Stimulated activated CD4-positive, alpha-beta T cell treated with anti-CD3 and anti-CD28 coated beads, Interleukin-1b, Interleukin-23, amount 100 ng/mL, for 48 hours (primary cell): ENCODE measurements at places on chromosomes 5 and 9.

- DNase-seq = no peak
These were observed 38.9 kb upstream of the N4BP3 start for GRCh38 chr5:178074266-178074952.

DNA sequence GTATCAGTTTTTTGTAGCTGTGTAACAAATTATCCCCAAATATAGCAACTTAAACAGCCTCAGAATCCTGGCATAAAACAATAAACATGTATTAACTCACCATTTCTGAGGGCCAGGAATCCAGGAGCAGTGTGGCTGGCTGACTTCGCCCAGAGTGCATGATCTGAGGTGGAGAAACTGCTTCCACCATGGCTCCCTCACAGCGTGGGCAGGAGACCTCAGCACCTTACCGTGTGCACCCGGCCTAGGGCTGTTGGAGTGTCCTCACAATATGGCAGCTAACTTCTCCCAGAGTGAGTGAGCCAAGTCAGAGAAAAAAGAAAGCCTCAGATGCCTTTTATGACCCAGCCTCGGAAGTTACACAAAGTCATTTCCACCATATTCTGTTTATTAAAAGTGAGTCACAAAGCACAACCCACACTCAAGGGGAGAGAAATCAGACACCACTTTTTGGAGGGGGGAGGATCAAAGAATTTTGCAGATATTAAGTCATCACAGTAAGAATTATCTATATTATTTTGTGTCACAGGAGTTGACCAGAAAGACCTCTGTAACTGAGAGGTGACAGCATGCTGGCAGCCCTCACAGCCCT is 59.6 kb downstream of the TSTD2 start:
- no peak for DNase-seq

DNA sequence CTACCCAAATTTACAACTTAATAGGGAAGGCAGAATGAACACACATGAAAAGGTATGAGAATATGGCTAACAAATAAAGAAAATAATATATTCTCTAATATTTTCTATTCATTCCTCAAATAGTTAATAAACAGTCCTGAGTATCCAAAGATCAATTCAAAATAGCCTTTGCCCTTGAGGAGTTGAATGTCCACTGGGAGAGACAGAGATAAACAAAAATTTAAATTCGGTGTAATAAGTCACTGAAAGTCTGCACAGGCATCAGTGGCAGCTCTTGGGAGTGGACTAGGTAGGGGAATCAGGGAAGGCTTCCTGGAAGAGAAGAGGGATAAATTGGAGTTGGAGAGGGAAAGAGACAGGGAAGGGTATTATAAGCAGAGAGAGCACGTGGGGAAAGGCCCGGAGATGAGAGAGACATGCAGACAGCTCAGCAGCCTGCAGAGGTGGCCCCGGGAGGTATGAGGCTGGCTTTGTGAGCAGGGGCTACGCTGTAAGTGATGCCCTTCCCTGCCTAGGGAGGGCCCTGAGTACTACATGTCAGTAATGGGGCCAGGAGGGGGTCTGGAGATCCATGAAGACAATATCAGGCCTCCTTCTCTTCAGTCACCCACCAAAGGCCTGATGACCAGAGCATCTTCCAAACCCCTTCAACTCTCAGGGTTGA is 137.1 kb downstream of the PDE8B start:
- no peak for DNase-seq

DNA sequence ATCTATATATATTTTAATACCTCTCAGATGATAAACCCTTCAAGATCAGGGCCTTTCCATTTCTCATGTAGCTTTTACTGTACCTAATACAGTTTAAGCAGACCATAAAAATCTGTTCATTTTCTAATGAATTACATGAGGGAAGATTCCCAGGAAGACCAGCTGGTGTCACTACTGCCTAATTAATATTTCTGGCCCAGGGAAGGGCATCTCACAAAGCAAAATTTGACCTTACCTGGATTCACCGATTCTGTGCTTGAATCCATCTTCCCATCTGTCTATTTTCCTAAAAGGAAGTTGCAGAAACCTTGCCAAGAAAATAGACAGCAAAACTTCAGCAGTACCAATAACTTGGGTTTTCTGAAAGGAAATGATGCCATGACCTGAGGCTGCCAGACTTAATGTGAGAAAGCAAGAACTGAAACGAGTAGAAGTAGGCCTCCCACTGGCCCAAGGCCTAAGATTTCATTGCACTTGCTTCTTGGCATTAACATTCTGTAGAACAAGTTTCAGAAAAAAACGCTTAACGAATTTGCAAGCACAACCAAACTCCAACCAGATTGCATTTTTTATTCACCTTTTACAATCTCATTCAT is 83.0 kb upstream of the GLIS3 start:
- no peak for DNase-seq

DNA sequence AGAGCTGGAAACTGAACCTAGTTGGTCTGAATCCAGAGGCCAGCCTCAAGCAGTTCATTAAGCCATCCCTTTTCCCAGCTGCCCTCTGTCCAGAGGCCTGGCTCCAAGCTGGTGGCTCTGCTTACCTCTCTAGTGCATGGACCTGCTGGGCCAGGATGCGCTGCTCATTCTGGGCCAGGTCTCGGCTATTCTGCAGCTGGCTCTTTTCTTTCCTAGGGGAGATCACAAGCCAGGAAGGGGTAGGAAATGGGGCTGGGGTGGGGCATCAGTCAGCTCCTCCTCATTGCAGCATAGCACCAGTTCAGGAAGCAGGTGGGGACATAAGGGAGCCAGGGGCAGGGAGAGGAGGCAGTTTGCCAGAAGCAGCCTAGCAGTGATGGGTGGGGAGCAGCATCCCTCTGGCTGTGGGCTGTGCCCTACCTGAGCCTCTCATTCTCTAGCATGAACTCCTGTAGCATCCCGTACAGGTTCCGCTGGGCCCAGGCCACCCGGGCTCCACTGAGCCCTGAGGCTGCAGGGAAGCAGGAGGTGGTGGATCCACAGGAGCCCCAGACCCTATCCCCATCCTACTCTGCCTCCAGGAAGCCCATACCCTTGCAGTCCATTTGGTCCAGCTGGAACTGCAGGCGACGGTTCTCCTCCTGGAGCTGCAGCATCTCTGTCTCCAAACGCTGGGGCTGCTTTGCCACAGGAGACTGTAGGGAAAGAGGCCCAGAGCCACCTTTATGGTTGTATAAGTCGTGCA is 5.2 kb downstream of the KIF12 start:
- DNase-seq = no peak

DNA sequence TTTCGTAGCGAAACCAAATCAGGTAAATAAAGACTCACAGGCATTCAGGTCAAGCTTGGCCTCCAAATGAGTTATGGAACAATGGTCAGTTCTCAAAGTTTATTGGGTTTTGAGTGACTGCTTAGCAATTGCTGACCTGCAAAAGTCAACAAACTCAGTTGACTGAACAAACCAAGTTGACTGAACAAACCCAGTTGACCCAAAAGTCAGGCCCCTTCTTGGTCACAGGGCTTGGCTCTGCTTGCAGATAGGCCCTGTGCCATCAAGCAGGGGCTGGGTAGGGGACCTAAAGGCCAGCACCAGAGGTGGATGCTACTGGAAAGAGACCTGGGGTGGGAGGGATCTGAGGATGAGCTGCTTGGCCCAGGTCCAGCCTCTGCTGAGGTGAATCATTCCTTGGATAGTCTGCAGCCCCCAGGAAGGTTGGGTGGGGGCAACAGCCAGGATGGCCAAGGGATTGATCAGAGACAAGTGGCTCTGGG is 64.6 kb downstream of the GADD45G start:
- DNase-seq = no peak

GRCh38 chr9:76658510-76659231 is 105.6 kb upstream of the PCA3 start:
- no peak for DNase-seq

DNA sequence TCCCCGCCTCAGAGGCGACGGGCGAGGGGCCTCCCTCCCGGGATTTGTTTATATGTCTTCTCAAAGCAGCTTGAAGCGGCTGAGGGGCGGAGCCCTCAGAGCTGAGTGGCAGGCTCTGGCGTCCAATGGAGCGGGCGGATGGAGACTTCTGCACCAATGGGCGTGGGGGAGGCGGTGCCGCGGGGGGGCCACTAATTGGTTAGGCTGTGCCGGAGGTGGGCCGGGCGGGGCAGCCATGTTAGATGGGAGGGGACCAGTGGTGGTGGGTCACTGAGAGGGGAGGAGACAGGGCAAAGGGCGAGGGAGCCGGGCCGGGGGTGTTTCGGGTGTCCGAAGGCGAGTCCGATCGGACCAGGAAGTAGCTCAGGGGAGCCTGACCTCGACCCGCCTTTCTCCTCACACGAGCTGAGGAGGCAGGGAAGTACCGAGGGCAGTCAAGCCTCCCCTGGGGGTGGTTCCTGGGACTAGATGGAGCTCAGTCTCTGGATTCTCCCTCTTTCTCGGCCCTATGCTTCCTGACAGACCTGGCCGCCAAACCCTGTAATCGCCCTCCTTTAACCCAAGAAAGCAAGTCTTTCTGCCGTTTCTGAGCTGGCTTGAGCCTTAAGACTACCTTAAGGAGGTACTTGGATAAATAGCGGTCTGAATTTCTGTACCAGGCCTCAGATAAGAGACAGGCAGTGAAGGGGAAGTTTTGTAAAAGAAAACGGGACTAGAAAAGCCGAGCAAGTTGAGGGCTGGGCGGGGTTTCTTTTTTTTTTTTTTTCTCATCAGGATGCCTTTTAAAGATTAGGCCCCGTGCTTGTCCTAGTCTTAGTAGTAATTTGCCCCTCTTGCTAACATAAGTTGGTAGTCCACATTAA is 1.1 kb downstream of the CREBRF start:
- DNase-seq = peak; percentile 99

GRCh38 chr5:177966839-177967166 is 29.2 kb downstream of the PROP1 start:
- DNase-seq = no peak

- no peak for DNase-seq
These were observed 128.3 kb upstream of the CLINT1 start for GRCh38 chr5:157987259-157987658.

DNA sequence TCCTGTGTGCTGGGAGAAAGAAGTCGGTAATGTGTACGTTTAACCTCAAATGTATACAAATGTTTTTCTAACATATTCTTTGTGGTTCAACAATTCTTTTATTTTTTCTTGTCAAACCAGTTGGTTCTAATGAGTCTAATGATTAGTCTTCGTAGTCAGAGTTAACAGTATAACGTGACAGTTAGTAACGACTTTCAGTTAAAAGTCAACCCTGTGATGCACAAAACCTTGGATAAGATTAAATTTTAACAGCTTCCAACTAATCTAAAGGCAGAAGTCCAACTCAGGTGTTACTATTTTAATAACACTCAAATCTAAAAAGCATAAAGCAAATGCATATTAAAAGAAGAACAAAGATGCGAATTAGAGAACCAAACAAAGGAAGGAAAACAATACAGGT is 47.0 kb downstream of the SEMA6A start:
- DNase-seq = no peak

- no peak for DNase-seq
These were observed 136.0 kb upstream of the NREP start for GRCh38 chr5:111892949-111893348.

DNA sequence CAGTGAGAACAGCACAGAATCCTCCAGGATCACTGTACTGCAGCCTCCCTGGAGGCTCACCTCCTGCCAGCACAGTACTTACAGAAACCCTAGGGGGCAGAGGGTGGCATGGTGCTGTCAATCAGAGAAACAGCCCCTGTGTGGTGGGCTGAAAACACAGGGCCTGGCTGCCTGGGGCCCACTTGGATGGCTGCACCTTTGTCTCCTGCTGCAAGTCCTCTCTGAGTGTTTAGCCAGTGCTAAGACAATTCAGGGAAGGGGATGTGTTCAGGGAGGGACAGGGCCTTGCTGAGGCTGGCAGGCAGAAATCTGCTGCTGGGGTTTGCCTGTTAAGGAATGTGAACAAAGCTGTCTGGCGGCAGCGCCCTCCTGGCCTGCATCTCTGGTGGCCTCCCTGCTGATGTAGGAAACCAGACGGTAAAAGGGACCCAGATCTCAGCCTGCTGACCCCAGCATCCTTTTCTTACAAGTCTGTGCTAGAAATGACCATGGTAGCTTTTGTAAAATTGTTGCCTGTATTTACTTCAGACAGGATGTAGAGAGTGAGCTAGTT is 39.5 kb downstream of the PRRC2B start:
- DNase-seq = no peak

GRCh38 chr9:86282979-86283535 is 719 bp upstream of the ISCA1 start:
- DNase-seq = no peak

DNA sequence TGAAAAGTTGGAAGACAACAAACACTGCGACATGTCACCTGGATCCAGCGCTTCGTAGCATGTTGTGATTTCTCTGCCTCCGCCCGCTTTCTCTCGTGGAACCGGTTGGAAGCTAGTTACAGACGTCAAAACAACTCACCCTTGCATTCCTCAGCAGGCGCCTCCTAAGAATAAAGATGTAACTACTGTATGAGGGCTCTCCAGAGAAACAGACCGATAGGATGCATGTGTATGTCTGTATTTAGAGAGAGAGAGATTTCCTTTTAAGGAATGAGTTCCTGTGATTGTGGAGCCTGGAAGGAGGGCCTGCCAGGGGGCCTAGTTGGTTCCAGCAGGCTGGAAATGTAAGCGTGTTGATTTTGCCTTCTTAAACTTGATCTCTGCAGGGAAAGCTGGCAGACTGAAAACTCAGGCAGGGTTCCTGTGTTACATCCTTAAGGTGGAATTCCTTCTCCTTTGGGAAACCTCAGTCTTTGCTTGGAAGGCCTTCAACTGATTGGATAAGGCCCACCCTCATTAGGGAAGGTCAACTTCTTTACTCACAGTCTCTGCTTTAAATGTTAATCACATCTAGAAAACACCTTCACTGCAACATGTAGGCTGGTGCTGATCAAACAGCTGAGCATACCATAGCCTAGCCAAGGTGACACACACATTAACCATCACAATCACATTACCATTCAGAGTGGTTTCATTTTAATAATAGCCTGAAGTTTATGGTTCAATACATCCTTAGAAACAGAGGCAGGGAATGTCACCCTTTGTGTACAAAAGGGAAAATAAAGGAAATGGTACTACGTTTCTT is 163.8 kb downstream of the SYK start:
- no peak for DNase-seq

GRCh38 chr9:34623374-34624235 is 3.3 kb upstream of the DCTN3 start:
- DNase-seq = no peak

DNA sequence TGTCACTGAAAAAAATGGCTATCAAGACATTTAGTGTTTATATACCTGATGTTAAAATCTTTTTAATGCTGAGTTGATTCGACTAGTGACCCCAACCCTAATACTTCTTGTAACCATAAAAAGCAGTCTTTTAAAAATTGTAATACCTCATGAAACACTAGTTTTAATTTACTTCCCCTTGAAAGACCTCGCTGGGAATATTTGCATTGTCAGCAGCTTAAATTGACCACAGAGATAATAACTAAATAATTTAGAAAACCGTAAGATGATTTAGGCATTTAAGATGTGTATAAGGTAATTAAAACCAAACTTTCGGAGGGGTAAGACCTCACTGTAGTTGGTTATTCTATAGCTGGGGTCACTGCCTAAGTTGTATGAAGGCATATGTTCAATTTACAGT is 89.8 kb downstream of the FGF10 start:
- DNase-seq = no peak

- DNase-seq = no peak
These were observed 12.2 kb downstream of the MYMK start for GRCh38 chr9:133512253-133513213.

GRCh38 chr5:122154491-122154890 is 25.1 kb downstream of the ZNF474 start:
- DNase-seq = no peak
